ENCODE measurements at places on chromosomes 1 and 21.

DNA sequence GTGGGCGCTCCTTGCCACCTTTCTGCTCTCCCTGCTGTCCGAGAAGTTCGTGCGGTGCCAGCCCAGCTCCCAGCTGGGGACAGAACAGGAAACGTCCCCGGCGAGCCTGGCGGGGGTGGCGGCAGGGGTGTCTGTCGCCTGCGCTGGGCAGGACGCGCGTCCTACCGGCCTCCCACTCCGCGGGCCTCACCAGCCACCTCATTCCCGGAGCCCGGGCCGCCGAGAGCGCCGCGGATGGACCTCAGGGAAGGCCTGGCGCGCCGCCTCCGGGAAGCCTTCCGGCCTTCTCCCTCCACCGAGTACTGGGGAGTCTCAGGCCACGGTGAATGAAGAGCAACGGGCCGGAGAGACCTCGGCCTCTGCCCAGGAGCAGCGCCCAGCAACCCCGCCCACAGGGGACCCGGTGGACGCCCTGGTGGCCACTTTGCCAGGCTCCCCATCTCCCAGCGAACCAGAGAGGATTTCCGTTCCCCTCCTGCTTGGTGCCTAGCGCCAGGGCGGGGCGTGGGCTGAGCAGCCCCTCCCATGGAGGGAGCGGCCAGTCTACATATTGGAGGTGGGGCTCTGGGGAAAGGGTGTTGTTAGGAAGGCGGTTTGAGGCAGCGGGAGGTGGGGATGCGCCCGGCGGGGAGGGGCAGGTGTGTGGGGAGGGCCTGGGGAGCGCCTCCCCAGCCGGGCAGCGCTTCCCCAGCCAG lies 9.5 kb upstream of the TNFRSF14 start:
- peak; percentile 91 for DNase-seq

- DNase-seq, result no peak
Measured at GRCh38 chr1:37672136-37672870, 20.0 kb upstream of the CDCA8 start.

DNA sequence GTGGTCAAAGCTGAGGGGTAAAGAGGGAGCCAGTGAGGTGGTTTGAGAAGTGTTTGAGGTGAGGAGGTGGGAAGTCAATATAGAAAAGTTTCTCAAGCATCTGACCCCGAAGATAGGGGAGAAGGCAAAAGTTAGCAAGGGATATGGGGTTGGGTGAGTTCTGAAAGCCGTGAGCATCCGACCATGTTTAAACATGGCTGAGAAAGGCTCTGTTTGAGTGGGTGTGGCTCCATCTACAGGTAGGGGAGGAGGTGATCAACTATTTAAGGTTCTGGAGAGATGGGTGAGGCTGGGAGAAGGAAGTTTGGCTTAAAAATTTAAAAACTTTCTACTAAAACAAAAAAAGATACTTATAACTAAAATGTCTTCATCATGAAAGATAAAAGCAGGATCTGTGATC lies 273.8 kb downstream of the KCNJ6 start:
- peak; percentile 3 for DNase-seq

- DNase-seq, result peak; percentile 39
Measured at GRCh38 chr1:235552146-235552716, 48.0 kb upstream of the B3GALNT2 start.

DNA sequence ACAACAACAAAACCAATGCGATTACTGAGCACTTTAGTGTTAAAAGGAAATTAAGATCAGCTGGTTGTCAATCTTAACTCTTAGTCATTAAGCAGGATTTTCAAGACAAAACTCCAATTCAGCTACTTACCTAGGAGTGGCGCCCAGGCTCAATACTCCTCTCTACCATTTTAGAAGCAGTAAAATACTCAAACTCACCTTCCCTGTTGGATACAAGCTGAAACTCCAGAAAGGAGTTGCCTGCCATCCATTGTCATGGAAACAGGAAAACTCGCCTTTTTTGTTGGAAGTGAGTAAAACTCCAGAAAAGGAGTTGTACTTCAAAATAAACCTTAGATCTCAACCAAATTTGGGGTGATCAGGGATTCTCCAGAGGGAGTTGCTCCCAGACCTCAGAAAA lies 127.0 kb upstream of the F3 start:
- DNase-seq, result no peak

DNA sequence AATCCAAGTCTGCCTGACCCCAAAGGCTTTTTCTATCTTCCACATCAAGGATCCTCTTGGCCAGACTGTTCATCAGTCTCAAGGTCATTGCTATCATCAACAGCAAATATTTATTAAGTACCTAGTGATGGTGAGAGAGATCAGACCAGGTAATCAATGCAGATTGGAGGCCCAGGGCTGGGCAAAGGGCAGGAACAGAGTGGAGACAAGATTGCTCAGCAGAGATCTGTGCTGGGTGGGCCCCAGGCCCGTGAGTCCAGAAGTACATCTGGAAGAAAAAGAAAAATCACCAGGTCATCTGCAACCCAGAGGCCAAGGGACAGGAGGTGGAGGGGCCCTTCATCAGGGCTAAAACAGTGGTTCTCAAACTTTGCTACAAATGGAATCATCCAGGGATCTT lies 10.1 kb upstream of the PAQR7 start:
- DNase-seq, result no peak

DNA sequence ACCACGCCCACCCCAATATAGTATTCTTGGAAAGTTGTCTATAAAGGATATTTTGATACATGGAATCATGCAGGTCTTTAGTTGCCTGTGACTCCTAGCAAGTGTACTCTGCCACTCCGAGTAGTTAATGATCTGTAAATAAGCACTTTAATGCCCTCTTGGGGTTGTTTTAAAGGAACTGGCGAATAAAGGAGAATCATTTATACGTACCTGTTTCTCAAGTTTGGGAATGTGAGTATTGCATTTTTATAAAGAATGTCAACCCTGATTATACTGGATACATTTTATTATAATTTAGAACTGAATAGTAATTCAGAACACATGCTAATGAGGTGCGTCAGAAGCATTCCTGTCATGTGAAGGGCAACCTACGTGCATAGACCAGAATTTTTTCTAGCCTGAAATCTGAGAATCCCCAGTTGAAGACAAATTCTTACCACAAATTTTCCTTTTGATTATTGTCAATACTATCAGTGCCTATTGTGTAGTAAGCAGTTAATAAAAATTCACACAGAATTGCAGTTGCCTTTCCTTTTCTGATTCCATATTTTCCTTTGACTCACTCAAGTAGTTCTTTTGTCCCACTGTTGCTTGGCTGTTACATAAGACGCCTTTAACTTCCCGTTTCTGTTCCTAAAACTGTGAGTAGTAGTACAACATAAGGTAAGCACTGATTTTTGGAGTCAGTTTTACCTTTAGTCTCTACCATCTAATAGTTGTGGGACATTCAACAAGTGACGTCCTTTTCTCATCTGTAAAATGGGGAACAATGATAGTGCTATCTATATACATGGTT lies 5.1 kb downstream of the AHCYL1 start:
- peak; percentile 88 for DNase-seq

GRCh38 chr1:43477716-43478115 lies 24.0 kb upstream of the HYI start:
- no peak for DNase-seq

DNA sequence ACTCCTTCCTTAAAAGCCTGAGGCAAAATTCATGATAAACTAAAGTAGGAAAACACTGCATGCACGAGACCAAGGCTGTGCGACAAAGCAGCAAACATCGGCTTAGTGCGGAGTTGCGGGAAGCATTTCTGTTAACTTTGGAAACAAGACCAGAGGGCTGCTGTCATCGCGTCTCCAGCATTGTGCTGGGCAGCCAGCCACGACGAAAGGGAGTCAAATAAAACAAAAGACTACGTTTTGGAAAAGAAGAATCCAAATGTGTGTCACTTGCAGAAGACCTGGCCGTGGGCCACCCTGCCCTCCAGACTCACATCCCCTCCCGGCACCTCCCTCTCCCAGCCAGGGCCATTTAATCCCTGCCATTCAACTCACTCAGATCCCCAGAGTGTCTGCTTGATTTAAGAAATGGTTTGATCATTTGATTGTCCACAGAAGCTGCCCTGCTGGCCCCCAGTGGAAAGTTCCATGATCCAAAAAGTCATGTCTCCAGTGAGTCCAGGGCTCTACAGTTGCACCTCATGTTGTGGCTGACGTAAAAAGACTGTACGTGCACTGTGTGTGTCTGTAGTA lies 2.4 kb upstream of the KRTAP10-11 start:
- no peak for DNase-seq

DNA sequence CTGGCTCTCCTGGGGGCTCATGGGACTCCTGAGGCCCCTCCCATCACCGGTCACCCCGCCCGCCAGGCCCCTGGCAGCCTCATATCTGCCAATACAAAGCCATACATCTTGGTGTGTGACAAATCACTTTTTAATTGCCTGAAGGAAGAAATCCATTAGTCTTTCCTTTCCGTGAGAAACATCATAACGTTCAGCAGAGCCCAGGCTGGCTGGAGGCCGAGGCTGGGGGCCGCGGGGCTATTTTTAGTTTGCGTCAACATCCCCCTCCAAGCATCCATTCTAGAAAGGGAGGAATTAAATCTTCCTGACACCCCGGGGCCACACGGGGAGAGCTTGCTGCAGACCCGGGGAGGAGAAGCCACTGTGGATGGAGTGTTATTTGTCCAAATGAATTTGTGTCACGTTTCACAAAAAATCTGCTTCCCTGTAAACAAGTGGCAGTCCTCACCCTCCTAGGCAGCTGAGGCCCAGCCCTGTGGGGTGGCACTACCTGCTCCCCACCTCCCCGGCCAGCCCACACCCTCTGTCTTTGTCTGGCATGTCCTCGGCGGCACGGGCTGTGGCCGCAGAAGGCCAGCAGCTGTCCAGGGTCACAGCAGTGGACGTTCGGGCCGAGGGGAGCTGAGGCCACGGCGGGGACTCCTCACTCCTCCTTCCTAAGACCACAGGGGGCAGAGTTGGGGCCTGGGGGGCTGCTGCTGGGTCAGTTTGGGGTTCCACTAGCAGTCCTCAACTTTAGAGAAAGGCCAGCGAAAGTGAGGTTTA lies 236.9 kb upstream of the VAMP3 start:
- DNase-seq, result no peak

- DNase-seq, result no peak
Measured at GRCh38 chr1:59436637-59437036, 139.7 kb downstream of the FGGY start.

- DNase-seq, result peak; percentile 63
Measured at GRCh38 chr1:7263021-7263960, 478.0 kb downstream of the CAMTA1 start.

- DNase-seq, result no peak
Measured at GRCh38 chr1:31787261-31787660, 23.1 kb upstream of the ADGRB2 start.

GRCh38 chr1:63548303-63548702 lies 25.0 kb downstream of the EFCAB7 start:
- no peak for DNase-seq

GRCh38 chr21:36904093-36904666 lies 62.3 kb downstream of the HLCS start:
- DNase-seq, result no peak

DNA sequence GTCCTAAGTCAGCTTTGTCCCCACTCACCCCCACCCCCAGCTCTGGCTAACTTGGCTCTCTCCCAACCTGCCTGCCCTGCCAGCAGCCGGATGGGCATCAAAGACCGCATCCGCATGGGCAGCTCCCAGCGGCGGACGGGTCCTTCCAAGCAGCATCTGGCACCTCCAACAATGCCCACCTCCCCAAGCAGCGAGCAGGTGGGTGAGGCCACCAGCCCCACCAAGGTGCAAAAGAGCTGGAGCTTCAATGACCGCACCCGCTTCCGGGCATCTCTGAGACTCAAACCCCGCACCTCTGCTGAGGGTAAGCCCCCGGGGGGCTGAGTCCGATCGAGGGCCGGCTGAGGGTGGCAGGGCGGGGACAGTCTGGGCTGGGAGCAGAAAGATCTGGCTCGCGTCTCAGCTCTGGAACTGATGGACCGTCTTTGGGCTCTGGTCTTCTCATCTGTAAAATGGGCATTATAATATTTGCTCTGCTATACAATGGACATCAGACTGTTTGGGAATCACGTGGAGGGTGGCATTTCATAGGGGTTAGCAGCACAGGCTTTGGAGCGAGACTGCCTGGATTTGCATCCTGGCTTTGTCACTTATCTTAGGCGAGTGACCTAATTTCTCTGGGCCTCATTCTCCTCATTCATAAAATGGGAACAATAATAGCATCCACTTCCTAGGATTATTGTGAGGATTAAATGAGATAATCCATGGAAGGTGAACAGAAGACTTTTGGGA lies 31.0 kb downstream of the CITED4 start:
- DNase-seq, result no peak

Measured in DMS79 treated with DMSO at 0.1 percent for 48 hours (cell line).